ENCODE measurements at places on chromosomes 4 and X. TPM values are rescaled to one million over a fixed set of nuclear protein-coding genes. Genes with fewer than 3 reads are reported as not detected.

Gene ALAS2
- total RNA-seq = not detected

Gene ZIC3
- total RNA-seq = not detected

Gene LONRF3
- total RNA-seq = 6.7 TPM

Gene MFAP3L
- 16.5 TPM for total RNA-seq

Gene IL2RG
- total RNA-seq = 2.2 TPM

Gene ERCC6L
- not detected for total RNA-seq

Gene ZMAT1
- 3.9 TPM for total RNA-seq

Gene PLXNB3
- total RNA-seq = 0.50 TPM

Gene FGA
- 12,179 TPM for total RNA-seq

Gene BEND2
- total RNA-seq = not detected

Gene UGT2A1
- total RNA-seq = 0.05 TPM

Gene CRMP1
- 0.42 TPM for total RNA-seq

Gene GAGE12F
- not detected for total RNA-seq

Gene MYOZ2
- 0.08 TPM for total RNA-seq

Gene MCF2
- total RNA-seq = 0.05 TPM

Gene BST1
- total RNA-seq = 12.1 TPM

Gene MAGEA1
- total RNA-seq = not detected

Gene TAF7L
- 0.33 TPM for total RNA-seq

Gene PPARGC1A
- 7.7 TPM for total RNA-seq

Gene PNMA6A
- 6.4 TPM for total RNA-seq

Measured in liver (tissue), 10 donors.